ENCODE measurements at places on chromosomes 1 and 21.

- DNase-seq, result no peak
These were observed 35.6 kb upstream of the ADGRL4 start for GRCh38 chr1:79042117-79042516.

DNA sequence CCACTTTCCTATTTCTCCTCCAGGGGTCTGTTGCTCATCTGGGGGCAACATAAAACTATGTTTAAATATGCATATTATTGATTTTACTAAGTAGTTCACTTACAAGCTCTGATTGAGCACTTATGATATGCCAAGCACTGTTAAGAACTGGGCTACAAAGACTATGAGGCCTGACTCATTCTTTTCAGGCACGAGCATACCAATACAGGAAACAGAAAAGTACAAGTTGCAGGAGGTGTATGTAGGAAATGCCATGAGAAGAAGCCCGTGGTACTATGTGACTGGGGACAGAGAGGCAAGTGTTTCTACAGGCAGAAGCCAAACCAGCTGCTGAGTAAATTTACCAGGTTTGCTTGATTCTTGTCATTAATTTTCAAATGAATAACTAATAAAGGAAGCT is 120.4 kb upstream of the PTGFR start:
- DNase-seq, result no peak

DNA sequence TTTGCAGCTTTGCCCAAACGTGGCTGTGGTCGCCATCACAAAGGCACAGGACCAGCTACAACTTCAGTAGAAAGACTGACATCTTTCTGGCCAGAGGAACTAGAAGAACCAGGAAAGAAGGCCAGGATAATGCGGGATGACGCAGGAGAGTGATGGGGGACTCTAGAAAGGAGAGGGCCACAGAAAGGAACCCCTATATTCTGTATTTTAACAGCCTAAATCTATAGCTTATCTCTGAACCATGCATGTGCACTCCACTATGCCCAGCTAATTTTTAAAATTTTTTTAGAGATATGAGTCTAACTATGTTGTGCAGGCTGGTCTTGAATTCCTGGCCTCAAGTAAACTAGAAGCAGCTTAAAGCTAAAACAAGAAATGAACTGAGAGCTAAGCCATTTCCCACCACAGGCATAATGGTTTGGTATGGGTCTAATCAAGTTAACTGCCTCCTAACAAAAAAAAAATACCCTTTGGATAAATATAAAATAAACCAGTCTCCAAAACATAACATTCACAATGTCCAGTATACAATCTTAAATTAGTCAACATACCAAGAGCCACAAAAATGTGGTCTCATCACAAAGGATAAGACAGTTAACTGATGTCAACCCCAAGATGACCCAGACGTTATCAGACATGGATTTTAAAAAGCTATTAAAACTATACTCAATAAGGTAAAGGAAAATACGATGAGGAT is 18.0 kb downstream of the LTN1 start:
- DNase-seq, result no peak

- no peak for DNase-seq
These were observed 38.8 kb downstream of the ERI3 start for GRCh38 chr1:44316231-44316759.
